ENCODE measurements at places on chromosomes 12 and 14.

GRCh38 chr14:73739174-73739898 lies 25.2 kb upstream of the PNMA1 start:
- no peak for DNase-seq

DNA sequence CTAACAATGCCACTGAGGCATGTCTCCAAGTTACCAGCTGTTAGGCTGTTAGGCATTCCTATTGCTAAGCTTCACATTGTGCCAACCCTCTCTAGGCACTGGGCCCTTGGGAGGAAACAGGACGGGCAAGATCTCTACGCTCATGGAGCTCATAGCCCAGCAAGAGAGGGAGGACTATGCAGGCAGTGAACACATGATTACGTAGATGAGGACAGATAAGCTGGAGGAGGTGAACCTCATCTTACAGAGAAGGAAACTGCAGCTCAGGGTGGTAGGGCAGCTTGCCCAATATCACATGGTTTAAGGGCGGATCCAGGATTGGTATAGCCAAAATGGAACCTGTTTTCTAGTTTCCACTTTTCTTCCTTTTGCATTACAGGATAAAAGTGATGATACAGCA lies 7.8 kb downstream of the UBE3B start:
- DNase-seq, result no peak

- no peak for DNase-seq
These were observed 478.4 kb downstream of the RAD51B start for GRCh38 chr14:68297876-68298468.

DNA sequence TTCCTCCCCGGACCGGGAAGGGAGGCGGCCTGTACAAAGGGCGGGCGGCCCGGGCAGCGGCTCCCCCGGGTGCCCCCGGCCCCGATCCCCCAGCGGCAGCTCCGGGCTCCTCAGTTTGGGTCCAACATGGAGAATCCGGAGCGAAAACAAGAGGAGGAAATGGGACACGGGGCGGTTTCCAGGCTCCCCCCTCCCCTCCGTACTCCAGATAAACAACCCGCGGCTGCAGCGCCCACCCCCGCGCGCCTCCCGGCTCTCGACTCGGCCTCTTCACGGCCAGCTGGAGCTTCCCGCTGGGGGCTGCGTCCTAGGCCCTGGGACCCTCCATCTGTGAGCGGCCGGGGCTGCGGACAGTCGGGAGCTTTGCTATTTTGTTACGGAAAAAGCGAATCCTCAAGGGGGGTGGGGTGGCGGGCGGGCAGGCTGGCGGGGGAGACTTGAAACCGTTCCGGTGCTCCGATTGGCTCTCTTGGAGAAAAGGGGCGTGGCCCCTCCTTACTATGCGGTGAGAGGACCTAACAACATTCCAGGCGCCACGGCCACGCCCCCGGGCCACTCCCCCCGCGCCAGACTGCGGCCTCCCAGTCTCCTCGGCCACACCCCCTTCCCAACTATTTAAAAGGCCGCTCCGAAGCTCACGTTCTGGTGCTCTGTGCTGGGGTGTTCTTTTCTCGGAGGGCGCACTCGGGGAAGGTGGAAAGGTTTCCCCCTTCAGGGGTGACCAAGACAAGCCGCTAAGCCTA lies at the start of gene CTDSP2:
Gene CTDSP2, minus strand, starts transcription at position 153 of the 743 bp plus-strand sequence. CDS start 294 bp downstream, outside the sequence.
- DNase-seq, result peak; percentile 98

DNA sequence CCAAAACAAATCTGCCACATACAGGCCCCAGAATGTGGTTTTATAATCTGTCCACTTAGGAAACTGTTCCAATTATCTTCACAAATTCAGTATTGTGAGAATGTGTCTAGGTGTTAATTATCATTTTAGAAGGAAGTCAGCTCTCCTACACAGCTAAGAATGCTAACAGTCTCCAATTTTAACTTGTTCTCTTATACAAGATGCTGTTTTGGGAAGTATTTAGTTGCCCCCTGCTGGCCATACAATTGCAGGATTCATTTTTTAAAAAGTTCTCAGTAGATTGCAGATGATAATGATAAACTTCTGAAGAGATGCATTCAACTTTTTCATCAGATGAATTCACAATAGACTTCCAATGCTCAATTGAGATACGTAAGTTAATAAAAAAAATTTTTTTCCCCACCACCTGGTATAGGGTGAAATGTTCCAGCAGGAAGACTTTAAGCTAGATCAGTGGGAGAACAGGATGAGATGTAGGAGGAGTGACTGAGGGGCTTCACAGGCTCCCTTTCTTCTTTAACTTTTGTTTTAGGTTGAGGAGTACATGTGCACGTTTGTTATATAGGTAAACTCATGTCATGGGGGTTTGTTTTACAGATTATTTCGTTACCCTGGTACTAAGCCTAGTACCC lies 27.3 kb upstream of the OSBPL8 start:
- peak; percentile 12 for DNase-seq

GRCh38 chr12:79934281-79935020 lies 446 bp downstream of the PPP1R12A start:
- peak; percentile 59 for DNase-seq

- peak; percentile 43 for DNase-seq
These were observed 1.6 kb downstream of the STXBP6 start for GRCh38 chr14:25048170-25049016.

DNA sequence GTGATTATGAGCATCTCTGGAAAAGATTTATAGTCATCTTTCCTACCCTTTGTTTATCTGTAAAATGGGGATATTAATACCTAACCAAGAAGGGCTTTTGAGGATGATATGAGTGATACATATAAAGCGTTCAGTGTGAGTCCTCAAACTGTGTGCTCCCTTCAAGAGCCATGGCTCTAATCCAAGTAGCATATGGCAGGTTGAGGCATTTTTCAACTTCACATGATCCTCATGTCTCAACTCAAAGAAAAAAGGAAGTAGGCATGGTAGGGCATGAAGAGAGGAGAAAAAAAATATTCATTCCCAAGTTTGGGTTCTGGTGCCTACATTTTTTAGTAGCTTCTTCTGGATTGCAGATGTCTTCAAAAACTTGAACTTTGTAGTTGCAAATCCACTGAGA lies 286.3 kb upstream of the ATP2B1 start:
- DNase-seq, result no peak

- DNase-seq, result no peak
These were observed 74.3 kb downstream of the PPM1A start for GRCh38 chr14:60323199-60323896.

DNA sequence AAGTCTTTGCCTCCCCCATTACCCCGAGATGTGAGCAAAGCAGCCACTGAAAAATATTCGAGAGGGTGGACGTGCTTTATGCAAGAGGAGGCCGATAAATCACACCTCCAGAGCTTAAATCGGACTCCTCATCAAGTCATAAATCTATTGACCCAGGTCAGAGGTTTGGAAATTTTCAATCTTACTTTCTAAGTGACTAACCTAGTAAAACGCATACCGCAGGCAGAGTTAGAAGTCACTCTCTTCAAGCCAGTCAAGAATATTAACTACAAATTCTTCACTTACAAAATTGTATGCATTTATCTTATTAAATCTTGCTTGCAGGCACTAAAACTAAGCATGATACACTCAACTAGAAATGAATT lies 34.9 kb downstream of the GPHB5 start:
- DNase-seq, result no peak

GRCh38 chr12:25323581-25323982 lies 72.9 kb upstream of the KRAS start:
- no peak for DNase-seq

DNA sequence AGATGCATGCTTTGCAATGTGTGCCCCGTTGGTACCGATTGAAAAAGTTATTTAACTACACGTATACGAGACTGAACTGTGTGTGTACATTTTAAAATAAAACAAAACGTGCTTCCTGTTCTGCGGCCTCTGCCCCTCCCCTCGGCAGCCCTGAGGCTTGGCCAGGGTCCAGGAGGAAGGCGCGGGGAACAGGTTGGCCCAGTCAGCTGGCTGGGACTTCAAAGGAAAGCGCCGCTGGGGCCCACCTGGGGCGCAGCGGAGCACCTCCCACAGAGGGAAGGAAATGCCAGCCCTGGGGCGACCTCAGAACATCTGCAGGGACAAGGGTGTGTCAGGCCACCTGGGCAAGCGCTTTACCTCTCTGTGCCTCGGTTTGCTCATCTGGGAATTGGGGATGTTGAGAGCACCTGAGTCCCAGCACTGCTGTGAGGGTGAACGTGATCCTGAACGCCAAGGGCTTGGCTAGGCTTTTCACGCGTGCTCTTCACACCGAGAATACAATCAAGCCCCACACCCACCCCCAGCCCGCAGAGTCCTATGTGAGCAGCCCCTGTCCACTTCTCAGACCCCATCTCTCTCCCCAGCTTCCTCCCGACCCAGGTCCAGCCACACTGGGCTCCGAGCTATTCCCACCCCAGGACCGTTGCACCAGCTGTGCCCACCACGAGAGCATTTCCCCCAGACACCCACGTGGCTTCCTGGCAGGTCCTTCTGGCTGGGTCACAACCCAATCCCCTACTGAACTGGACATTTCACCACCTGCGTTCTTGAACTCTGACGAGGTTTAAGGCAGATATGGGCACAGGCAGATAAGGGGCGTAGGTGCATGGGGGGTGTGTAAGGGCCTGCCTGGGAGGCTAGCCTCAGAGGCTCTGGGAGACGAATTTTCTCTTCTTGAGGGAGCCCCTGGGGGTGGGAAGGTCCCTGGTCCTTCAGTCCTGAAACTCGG lies 41.9 kb upstream of the NCOR2 start:
- DNase-seq, result no peak

DNA sequence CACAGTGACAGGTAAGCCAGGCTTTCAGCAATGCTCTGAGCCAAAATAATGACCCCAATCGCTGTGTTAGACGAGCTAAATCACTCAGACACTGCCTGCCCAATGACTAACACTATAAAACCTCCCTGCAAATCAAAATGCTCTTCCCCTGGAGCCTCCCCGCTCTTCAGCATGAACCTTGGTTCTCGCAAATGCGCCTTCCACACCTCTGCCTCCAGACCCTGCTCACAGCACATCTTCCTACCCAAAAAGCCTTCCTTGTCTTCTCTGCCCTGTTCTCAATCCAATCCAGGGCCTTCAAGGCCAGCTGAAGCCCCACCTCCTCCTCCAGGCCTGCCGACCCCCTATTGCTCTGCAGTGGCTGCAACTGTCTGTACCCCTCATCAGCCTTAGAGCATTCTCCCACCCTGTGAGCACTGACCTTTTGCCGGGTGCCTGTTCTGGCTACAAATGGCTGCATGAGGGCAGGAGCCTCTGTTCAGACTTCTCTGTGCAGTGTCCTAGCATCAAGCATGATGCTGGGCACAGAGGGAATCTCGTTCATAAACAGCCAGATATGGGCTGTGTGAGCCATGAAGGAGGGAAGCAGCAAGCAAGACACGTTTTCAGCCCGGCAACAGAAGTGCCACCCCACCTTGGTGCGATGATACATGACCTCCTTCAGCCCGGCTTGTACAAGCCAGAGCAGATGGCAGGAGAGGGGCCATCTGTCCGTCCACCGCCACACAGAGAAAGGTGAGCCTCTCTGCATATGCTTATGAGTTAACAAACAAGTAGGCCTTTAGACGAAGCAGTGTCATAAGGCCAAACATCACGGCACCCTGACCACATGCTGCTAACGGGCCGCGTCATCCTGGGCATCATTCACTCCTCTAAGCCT lies 64.5 kb upstream of the DDX11 start:
- DNase-seq, result no peak

DNA sequence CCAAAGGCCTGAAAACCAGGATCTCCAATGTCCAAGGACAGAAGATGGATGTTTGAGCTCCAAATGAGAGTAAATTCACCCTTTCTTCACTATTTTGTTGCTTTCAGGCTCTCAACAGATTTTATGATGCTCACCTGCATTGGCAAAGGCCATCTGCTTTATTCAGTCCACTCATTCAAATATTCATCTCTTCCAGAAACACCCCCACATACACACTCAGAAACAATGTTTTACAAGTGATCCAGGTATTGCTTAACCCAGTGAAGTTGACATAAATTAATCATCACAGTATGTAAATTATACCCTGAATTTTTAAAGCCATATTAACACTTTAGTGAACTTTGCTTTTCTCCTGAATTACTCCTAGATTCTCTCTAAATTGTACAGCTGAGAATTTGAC lies 63.3 kb downstream of the DUSP6 start:
- no peak for DNase-seq

DNA sequence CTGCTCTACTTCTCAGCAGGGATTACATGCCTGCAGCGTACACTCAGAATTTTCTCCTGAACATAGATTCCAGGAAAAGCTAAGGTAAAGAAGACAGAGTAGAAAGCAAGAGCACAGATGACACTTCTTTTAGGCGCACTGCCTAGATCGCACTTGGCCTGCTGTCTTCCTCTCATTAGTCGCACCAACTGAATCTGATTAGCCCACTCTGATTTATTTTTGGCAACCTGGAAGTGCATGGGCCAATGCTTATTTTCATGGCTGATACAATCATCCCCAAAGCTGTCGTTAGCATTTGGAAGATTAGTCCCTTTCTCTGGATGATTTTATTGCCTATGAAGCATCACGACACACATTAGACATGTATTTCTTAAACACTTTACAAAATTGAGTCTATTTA lies 152.5 kb downstream of the PTPRO start:
- DNase-seq, result no peak

Data from nucleus accumbens (tissue), 56 donors.